AG04449 (cell line): ENCODE measurements at places on chromosomes 5 and 9.

DNA sequence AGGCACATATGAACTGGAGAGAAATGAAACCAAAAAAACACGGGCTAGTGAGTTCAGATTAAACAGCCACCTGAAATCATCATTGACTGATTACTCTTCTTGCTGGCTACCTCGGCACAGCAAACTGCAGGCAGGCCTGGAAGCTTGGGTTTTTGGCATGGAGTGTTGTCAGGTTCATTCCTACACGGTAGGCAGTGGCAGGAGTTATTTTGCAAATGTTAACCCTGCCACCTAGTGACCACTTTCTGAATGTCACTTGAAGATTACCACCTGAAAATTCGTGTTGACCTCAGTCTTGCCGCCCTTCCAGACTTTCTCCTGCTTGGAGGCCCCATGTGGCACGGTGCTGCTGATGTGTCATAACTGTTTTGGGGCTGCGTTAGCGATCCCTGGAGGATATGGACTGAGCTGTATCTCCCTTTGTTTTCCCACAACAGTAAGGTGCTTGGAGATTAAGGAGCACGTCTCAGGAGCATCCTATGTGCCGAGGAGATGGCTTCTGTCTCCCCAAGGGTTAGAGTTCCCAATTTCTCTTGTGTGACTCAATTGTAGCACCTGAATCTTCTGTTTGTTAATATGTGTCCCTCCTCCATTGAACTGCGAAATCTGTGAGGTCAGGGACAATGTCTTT lies 12.7 kb upstream of the CD180 start:
- DNase-seq: no peak

- no peak for DNase-seq
These were observed 512.4 kb upstream of the PTGER4 start for GRCh38 chr5:40167283-40167682.

GRCh38 chr5:18159331-18159730 lies 525.1 kb downstream of the TAF11L14 start:
- DNase-seq: no peak

- no peak for DNase-seq
These were observed 451.1 kb downstream of the EBF1 start for GRCh38 chr5:158648631-158649030.

DNA sequence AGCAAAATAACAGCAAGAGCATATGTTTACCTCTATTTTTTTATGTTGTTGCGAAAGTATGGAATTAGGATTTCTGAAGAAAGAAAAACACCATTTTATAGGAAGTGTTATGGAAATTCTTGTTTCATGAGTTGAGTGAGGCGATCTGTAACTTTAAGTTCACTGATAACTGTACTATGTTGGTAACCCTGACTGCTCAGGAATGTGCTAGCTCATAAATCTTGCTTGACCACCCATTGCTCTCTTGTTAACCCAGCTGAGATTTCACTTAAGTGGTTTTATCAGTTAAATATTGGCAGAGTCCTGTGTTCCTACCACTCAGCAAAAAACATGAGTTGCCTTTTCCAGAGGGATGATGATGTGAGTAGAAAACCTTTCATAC lies 91.1 kb upstream of the STARD4 start:
- no peak for DNase-seq

- DNase-seq: no peak
These were observed 34.5 kb upstream of the GLIS3 start for GRCh38 chr9:4334410-4334813.

GRCh38 chr5:62419609-62420008 lies 7.0 kb downstream of the IPO11 start:
- no peak for DNase-seq

DNA sequence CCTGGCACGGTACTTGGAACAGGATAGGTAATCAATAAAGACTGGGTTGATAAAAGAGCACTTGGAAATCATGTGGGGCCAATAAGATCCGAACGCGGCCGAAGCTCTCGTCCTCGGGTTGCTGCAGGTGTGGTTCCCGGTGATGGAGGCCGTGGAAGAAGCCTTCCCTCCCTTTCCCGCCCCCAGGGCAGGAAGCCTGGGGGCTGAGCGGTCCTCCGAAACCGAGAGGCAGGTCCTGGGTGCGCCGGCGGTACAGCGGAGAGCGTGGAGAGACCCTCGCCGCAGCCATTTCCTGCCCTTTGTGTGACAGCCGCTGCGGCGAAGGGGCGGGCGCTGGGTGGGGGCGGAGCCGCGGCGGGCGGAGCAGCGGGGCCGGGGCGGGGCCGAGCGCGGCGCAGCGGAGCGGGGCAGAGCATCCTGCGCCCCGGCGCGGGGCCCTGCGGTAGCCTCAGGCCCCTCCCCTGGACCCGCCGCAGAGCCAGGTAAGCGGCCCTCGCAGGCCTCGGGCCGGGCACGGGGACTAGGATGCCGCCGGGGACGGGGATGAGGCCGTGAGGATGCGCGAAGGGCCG lies at the start of gene CYFIP2:
Gene CYFIP2, plus strand, starts transcription at position 410 of the 572 bp plus-strand sequence. CDS start 19,239 bp downstream, outside the sequence.
- DNase-seq: no peak

- no peak for DNase-seq
These were observed 9.1 kb upstream of the CDC42SE2 start for GRCh38 chr5:131254741-131255140.

- no peak for DNase-seq
These were observed 69.2 kb downstream of the ANGPTL2 start for GRCh38 chr9:127053057-127053821.

DNA sequence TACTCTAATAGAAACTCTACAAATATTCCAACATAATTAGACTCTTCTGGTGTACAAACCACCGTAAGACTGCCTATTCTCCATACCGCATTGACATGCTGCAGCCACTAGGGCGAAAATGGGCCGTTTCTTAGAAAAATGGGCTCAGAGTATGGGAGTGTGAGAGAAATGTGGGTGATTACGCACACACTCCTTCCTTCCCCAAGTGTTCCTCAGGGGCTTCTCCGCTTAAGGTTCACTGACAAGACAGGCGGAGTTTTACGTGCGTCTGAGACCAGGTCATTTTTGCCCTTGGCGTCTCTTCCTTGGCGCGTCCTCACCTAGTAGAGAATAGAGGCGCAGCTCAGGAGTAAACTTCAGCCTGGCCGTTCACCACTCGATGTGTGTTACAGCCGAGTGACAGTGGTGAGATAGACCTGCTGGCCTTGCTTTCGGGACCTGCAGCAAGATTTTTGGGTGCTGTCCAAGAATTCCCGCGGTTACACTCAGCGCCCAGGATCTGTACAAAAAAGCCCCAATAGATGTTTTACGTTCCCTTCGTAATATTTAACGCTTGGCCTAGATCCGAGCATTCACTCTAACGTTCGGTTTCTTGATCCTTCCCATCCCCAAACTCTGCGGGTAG lies 1.8 kb upstream of the NTRK2 start:
- DNase-seq: no peak

- no peak for DNase-seq
These were observed 23.1 kb upstream of the MVB12B start for GRCh38 chr9:126303488-126303887.

DNA sequence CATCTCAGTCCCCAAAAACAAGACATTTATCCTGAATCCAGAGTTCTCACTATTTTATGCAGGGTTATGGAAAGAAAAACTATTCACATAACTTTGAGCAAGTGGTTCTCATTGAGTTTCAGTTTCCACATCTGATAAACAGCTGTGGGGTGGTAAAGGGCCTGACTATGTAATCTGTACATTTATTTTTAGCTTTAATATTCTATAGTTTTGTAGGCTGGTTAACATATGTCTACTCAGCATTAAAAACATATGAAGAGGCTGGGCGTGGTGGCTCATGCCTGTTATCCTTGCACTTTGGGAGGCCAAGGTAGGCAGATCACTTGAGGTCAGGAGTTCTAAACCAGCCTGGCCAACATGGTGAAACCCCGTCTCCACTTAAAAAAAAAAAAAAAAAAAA lies 301.5 kb upstream of the CCNG1 start:
- DNase-seq: no peak
